Natural killer cell (primary cell): ENCODE measurements at places on chromosomes 5 and 9. TPM values are rescaled to one million over a fixed set of nuclear protein-coding genes. Genes with fewer than 3 reads are reported as not detected.

DNA sequence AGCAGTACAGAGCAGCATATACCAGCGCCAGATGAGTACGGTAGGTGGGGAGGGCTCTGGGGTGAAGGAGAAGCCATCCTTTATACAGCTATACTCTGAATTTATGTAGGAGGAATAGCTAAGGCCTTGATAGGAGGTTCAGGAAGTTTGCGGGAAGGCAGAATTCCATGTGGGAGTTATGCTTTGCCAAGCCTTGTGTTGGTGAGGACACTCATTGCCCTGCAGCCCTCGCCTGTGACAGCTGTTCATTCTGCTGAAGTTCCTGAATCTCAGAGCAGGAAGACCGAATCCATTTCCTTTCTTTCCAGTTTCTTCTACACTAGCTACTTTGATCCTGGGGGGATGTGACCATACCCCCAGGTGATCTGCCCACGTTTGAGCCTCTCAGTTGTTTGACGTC, 7.7 kb downstream of the MFAP3 start:
- DNase-seq: no peak

DNA sequence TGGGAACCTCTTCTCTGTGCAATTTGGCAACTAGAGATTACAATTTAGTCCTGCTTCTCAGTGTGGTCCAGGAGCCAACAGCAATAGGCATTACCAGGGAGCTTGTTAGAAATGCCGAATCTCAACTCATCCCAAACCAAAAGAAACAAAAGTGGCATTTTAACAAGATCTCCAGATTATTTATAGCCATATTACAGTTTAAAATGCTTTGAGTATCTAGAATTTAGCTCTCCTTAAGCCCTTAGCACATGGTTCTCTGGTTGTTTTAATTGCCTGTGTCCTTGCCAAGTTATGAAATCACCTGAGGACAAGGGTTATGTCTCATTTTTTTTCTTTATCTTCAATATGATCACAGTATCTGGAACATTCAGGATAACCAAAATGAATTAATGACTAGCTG, 51.6 kb upstream of the TAS2R1 start:
- DNase-seq: no peak

- DNase-seq: peak; percentile 42
Observed at GRCh38 chr5:142748568-142749249, 21.5 kb upstream of the ARHGAP26 start.

The GARIN3 gene
- total RNA-seq: not detected

The SPTAN1 gene
- total RNA-seq: 301 TPM

DNA sequence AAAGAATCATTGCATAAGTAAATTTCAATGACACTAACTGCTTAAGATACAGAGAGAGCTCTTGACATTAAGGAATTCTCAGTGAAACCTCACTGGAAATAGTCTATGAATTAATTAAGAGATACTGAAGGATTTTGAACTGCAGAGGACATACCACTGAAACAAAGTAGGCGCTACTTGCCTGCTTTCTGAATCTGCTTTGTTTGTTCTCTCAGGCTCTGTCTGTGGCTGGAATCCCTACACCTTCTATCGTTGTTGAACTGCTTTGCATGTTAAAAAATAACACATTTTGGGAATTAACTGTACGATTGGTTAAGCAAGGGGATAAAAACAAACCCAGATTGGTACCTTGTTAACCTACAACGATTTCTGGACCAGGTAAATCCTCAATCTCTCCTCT, 435.2 kb downstream of the PDE4D start:
- no peak for DNase-seq

DNA sequence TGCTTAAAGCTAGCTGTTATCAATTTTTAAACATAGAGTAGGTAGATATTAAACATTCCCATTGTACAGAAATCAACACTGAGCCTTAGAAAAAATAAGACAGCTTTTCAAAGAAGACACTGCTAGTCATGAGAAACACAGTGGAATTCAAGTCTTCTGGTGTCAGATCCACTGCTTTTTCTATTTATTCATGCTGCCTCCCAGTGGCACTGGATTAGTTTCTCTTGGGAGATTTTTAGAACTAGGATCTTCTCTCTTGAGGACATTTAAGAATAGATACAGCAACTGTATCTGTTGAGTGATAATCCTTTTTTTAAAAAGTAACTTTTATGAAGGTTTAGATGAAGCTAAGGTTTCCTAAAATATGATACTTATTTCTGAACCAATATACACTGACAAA, 1635.4 kb upstream of the C9orf72 start:
- DNase-seq: no peak

GRCh38 chr5:34680896-34681295, 24.8 kb downstream of the RAI14 start:
- DNase-seq: no peak

The NAA35 gene
- total RNA-seq: 21.0 TPM

The PCDHGB4 gene
- total RNA-seq: not detected

GRCh38 chr9:122113574-122113973, 20.5 kb upstream of the TTLL11 start:
- no peak for DNase-seq

GRCh38 chr5:146540414-146540813, 24.4 kb upstream of the GPR151 start:
- DNase-seq: no peak

DNA sequence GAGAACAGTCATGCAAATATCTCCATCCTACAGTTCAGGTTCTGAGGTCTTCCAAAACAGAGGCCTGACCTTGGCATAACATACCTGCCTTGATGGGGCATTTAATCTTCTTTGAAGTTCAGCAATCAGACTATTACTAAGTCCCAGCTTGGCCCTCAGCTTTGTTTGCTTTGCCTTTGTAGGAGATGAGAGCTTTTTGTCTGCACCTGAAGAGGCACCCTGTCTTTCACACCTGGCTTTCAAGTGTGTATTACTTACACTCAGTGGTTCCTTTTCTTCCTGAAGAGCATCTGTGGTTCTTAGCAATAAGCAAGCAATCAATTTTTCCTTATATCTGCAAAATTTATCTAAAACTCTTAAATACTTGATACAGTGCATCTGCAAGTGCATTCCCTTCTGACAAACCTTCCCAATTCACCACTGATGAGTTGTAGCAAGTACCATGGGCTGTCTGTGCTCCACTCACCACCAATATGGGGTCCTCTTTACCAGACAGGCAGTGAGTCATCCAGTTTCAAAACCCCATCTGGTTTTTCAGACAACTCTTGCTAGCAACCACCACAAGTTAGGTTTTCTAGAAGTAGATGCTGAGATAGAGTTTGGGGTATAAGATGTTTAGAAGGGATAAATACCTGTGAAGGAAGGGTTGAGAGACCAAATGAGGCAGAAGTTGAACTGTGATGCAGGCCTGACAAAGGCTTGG, 100.2 kb downstream of the HINT1 start:
- no peak for DNase-seq

DNA sequence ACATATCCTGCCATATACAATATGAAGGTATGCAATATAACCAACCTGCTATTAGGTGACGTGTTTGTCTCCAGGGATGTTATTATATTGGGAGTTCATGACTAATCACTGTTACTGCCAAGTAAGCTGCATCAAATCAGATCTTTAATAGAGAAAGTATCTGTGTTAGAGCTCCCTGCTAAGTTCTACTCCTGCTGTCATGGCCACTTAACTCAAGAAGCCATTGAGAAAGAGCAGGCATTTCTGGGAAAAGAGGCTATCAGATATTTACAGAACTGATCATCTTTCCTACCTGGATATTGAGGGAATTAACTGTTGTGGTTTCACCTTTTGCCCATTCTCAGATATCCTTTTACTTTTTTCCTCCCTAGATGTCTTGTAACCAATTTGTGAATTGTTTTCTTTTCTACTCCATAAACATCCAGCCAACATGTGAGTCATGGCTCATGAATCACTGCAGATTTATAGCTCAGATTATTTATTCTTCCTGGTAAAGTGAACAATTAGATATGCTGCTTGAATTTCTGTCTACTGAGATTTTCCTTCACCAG, 634.8 kb upstream of the FAM174A start:
- no peak for DNase-seq

The ARID3C gene
- 0.24 TPM for total RNA-seq

DNA sequence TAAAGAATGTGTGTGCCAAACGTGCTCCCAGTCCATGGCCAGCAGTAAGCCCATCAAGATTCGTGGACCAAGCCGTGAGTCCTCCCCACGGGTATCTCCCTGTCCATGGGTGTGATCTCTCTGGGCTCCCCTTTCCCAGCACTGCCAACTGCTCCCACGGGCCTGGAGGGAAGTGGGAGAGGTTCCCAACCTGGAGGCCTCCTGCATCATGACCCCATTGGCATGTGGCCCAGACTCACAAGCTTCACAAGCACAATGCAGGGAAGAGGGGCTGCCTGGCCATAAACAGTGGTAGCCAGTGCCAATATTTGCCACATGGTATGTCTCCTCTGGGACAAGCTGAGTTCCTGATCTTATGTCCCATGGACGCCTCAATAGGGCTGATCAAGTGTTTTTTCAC, 59.1 kb downstream of the ABLIM3 start:
- no peak for DNase-seq

DNA sequence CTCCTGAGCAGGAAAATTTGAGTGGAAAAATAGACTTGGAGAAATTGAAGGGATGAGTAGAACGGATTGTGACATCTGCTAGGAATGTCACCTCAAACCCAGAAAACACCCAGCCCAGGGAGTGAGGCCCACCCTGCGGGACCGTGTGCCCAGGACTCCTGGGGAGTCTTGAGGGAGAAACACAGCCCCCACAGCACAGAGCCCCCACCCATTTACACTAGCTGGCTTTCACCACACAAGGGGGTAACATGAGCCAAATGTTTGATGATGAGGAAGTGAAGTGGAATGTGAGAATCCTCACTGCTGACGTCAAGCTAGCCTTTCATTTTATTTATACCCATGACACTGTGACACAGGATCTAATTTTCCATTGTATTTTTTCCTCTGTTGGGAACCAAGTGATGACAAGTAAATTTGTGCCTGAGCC, 42.8 kb upstream of the PDE8B start:
- DNase-seq: no peak

GRCh38 chr9:118318770-118319431, 614.7 kb downstream of the TLR4 start:
- no peak for DNase-seq

GRCh38 chr9:76713381-76713780, 50.9 kb upstream of the PCA3 start:
- no peak for DNase-seq

The SH3GL2 gene
- total RNA-seq: not detected

The LCN10 gene
- not detected for total RNA-seq

The PCDHA12 gene
- total RNA-seq: not detected

The SELENOP gene
- 1.8 TPM for total RNA-seq

GRCh38 chr9:129482521-129483414, 138.1 kb downstream of the C9orf50 start:
- DNase-seq: peak; percentile 37

DNA sequence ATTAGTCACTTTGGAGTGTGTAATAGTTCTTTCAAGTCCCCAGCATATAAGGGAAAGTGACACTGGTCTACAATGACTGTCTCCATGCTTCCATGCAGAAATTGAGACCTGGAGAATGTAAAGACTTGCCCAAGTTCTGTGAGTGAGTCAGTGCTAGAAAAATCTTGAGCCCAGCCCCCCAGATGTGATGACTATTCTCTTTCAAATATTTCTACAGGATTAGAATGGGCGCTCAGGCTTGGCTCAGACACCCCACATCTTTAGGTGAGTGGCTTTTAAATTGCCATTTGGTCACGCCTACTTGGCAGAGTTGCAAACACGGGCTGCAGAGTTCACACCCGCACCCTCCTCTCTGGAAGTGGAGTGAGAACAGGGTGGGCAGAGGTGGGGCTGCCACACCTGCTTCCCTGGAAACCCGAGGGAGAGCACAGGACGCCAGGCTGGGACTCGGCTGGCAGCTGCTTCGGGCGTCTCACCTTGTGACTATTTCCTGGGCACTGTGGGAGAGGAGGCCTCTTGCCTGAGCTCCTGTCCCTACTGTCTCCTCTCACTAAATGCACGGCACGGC, 37.6 kb downstream of the ROPN1L start:
- no peak for DNase-seq

DNA sequence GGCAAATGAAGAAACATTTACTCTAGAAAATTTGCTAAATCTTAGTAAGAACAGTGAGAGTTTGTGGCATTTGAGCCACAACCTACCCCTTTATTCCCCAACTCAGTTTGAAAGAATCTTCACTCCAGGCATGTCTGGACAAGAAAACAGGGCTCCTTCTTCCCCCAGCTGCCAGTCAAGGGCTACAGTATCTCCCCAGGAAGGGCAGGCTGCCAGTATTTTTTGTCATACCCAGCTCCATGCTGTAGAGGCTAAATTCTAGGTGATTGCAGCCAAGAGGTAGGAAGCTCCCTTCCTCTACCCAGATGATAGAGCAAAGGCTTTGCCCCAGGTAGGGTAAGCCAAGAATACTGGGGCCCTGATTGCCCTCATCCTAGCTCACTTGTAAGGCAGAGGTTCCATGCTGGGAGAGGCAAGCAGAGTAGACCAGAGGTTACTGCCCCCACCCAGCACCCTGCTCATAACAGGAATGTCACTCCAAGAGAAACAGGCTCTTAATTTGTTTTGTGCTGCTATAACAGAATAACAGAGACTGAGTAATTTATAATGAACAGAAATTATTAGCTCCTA, 20.0 kb upstream of the GRPEL2 start:
- DNase-seq: no peak

- no peak for DNase-seq
Observed at GRCh38 chr9:93052791-93053540, 5.5 kb upstream of the SUSD3 start.

DNA sequence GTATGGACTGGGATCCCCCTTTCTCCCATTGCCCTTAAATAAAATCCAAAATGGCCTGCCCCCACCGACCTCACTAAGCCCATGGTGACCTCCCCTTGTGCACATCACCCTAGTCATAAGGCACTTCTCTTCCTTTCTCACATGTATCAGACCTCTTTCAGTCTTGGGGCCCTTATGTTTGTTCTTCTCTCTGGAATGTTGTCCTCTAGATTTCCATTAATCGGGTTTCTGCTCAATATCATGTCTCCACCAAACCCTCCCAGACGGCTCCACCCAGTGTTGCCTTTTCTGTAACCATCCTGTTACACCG, 196.3 kb downstream of the ERCC6L2 start:
- DNase-seq: no peak

- no peak for DNase-seq
Observed at GRCh38 chr9:115553060-115553773, 435.3 kb upstream of the TNC start.

DNA sequence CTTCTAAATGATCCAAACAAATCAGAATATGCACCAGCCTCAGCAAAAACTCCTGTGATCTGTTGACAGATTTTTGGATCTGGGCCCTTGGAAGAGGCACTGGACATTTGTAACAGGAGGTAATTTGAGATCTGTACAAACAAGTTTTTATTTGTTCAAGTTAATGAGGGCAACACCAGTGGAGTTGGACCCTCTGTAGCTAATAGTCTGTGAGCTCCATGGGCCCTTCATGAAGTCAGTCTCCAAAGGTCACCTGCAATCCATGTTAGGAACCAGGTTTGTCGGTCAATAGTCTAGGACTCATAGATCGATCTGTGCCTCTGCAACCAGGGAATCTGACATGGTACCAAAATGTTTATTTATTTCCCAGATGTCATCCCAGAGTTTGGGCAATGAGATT, 40.9 kb downstream of the PAM start:
- no peak for DNase-seq

- DNase-seq: no peak
Observed at GRCh38 chr9:89149726-89150125, 28.9 kb downstream of the SHC3 start.

The IL6ST gene
- 48.5 TPM for total RNA-seq

GRCh38 chr5:37665889-37666288, 174.0 kb downstream of the GDNF start:
- DNase-seq: no peak

- DNase-seq: no peak
Observed at GRCh38 chr9:98316445-98317133, 61.1 kb upstream of the TBC1D2 start.
